ENCODE measurements at places on chromosomes 4 and X. TPM values are rescaled to one million over a fixed set of nuclear protein-coding genes. Genes with fewer than 3 reads are reported as not detected.
A peak's percentile ranks its signal among the peaks of the same experiment; 100 is the strongest.

The FRMD7 gene
- total RNA-seq = not detected

The CENPVL1 gene
- total RNA-seq = not detected

DNA sequence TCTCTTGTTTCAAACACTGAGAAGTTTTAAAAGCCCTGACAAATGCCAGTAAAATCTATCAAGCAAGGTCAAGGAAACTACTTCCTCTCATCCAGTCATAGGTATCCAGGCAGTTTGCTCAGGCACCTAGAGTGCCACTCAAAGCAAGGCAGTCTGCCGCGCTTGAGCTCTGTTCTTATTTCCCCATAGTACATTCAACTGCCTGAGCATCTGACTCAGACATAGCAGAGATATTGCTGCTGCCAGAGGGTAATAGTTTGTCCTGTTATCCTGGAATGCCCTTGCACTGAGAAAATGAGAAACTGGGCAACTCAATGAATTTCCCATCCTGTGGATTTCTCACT is 16.1 kb upstream of the ATP8A1 start:
- no peak for DNase-seq

DNA sequence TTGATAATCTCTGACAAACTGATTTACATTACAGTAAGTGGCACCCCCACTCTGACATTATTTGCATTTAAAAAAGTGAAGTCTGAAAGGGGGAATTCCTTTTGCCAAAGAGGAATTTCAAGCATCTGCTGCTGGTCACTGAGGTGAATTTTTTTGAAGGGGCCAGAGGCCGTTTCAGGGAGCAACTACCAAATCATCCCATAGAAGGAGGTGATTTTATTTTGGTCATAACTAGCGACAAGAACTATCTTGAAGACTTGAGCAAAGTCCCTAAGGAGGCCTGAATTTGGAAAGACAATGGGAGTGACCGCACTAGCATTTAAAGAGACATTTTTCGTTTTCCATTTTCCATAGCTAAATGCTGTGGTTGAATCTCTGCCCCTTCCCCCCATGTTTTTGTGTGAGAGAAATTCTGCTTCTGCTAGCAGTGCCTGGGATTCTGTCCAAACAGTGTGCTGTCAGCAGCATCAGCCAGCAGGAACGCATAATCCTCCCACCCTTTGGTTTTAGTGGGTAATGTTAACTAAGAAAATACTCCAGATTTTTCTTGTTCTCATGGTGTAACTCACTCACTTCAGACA is 110.1 kb upstream of the MED14 start:
- DNase-seq = peak; percentile 89

DNA sequence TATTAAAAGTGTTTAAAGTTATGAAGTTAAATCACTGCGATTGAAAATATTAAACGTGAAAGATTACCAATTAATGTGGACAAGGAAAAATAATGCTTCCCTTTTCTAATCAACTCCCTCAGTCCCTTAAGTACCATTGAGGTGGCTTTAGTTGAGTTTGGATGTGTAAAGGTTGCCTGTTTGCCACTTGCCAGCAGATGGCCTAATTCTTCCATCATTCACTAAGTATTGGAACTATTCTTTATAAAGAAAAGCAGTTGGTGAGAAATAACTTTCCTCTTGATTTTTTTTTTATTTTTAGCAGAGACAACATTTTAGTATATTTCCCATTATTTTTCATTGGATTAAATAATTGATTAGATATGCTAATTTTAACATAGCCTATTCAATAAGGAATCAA is 295.9 kb upstream of the TACR3 start:
- DNase-seq = no peak

- peak; percentile 65 for DNase-seq
These were observed 1.9 kb downstream of the ADGRA3 start for GRCh38 chr4:22514001-22514400.
